Activated T-cell treated with anti-CD3 and anti-CD28 coated beads for 1 hour (primary cell): ENCODE measurements at places on chromosomes 7 and 10.

DNA sequence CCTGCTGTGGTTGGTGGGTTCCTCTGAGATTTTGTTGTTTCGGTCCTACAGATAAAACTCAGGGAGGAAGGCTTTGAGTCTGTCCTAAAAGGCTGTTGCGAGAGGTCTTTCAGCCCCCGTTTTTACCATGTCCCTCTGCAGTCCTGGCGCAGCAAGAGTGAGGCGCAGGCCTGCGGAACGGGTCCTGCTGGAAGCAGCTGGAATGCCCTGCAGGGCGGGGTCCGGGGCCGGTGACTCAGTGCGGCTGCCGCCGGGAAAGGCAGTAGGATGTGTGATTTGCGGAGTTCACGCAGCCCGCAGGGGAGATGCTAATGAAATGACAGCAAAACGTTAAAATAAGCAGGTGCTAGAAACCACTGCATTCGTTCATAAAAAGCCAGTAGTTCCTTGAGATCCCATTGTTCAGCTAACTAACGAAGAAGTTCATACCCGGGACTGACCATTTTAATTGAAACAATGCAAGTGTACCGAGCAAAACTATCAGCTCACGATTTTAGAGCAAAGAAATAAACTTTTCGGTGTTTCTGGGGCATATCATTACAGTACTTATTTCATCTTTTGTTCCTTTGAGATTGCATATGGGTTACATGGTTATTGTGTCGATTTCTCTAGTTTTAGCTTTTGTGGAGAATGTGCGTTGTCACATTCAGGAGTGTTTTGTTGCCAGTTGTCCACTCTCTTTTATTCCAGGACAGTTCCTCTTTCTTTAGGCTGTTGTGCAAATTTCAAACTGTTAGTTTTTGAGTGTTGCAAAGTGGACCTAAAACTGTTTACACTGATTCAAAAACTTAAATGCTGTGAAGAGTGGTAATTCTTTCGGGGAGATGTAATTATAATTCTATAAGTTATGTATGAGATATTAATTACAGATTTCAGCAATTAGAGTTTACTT is 783 bp downstream of the ANLN start:
- DNase-seq, result no peak

DNA sequence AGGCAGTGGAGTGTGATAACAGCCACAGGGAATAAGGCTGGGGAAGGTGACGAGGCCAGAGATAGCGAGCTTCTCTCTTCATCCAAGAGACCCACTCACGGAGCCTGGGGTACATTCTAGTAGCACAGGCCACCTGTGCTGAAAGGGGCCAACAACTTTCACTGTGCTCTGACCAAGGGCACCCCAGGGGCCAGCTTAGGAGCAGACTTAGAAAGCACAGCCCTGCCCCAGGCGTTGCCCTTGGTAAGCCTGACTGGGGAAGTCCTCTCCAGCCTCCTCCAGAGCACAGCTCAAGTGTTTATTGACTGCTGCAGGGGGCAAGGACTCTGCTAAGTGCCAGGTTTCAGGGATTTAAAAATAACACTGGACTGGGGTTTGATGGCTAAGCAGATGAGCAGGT is 44.7 kb downstream of the EBF3 start:
- no peak for DNase-seq

GRCh38 chr7:64638822-64639221 is 27.1 kb upstream of the ZNF107 start:
- no peak for DNase-seq

GRCh38 chr10:42962902-42963231 is 114.0 kb upstream of the RET start:
- DNase-seq, result no peak

DNA sequence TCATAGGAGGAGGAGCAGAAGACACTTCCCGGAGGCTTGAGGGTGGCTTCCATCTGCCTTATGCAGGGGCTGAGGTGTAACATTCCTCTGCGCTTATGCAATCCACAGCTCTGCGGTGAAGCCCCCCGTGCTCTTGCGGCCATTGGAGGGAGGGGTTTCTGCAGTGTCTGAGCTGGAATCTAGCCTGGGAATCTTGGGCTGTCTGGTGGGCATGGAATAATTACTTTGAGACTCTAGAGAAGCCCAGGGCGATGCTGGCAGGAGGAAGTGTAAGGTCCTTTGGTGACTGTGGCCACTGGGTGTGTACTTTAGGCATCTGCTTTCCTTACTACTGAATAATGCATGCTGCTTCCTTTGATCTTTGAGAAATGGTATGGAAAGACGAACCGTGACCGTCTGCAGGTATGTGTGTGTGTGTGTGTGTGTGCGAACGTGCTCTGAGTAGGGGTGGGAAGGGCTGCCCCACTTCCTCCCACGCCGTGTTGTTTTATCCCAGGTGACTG is 181.0 kb downstream of the PRPF18 start:
- DNase-seq, result no peak

DNA sequence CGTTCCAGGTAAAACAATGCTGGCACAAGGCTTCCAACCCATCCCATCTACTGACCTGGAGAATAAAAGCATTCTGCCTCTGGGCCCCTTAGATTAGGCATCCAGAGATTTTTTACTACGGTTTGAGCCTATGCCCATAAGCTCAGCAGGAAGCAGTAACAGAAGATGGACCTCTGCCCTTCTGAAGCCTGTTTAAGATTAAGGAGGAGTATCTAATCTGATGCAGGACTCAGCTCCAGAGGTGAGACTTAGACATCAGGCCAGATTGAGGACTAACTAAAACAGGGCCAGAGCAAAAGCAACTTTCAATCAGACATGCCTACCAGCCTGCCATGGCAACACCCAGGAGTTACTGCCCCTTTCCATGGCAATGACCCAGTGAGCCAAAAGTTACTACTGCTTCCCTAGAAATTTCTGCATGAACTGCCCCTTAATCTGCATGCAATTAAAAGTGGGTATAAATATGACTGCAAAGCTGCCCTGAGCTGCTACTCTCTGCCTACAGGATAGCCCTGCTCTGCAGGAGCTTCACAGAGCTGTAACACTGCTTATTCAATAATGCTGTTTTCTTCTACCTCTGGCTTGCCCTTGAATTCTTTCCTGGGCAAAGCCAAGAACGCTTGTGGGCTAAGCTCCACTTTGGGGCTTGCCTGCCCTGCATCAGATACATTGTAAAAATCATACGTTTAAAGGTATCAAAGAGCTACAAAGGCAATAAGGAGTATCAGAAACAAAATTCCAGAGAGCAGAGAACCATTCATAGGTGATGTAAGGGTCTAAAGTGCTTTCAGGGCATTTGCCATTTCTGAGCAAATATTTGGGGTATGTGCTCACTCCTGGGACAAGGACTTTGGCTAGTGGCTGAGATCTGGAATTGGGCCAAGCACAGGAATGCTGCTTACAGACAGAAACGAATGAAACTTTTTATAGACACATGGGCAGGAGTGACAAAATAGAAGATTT is 25.0 kb upstream of the CNNM1 start:
- no peak for DNase-seq

DNA sequence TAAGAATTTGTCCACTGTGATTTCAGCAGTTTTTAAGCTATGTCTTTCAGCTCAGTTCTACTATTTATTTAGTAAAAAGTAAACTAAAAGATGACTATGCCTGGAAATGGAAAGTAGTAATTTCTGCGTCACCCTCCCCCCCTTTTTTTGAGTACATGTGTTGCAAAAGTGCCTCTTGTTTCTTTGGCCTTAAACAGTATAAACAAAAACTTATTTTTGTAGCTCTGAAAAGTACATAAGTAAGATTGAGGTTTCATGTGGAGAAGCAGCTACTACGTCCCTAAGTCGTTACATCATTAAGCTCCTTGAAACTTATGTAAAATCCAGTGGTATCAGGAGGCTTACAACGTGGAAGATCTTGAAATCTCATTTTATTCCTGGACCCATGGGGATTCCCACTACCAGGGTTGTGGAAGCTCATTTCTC is 46.3 kb upstream of the HBP1 start:
- DNase-seq, result no peak

GRCh38 chr10:3067859-3068179 is 471 bp downstream of the PFKP start:
- no peak for DNase-seq
